ENCODE measurements at places on chromosomes 7 and 10.

GRCh38 chr10:59240582-59241183 lies 64.2 kb downstream of the PHYHIPL start:
- DNase-seq: no peak

- DNase-seq: no peak
Measured at GRCh38 chr7:85030893-85031292, 156.0 kb downstream of the SEMA3D start.

DNA sequence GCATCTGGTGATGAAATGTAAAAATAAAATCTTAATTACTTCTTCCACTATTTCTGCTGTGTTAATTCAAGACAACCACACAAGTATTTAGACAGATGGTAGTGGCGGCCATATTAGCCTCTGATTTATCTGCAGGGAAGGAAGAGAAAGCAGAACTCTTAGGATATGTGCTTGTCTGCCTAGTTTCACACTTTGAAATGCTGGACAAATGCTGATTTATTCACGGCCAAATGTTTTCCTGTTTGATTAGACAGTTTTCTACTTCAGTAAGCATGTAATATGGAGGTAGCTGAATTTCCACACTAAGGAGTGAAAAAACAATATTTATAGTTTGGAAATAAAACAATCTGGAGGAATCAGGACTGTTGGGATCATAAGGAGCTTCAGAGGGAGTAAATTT lies 158.1 kb downstream of the AGMO start:
- DNase-seq: no peak

DNA sequence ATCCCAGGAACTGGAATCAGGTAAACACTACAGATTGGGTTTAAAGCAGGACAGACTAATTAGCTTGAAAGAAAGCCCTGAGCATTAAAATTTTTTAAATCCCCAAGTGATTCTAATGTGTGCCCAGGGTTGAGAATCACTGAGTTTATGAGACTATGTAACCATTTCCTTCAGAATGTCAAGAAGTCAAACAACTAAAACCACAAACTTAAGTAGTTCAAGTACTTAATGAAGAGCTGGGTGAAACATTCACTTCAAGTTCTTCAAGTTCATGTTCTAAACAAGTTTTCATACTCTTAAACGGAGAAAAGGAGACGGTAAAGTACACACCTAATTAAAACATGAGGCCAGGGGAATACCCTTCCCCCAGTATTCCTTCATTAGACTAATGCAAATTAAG lies 28.2 kb upstream of the TLL2 start:
- DNase-seq: no peak

DNA sequence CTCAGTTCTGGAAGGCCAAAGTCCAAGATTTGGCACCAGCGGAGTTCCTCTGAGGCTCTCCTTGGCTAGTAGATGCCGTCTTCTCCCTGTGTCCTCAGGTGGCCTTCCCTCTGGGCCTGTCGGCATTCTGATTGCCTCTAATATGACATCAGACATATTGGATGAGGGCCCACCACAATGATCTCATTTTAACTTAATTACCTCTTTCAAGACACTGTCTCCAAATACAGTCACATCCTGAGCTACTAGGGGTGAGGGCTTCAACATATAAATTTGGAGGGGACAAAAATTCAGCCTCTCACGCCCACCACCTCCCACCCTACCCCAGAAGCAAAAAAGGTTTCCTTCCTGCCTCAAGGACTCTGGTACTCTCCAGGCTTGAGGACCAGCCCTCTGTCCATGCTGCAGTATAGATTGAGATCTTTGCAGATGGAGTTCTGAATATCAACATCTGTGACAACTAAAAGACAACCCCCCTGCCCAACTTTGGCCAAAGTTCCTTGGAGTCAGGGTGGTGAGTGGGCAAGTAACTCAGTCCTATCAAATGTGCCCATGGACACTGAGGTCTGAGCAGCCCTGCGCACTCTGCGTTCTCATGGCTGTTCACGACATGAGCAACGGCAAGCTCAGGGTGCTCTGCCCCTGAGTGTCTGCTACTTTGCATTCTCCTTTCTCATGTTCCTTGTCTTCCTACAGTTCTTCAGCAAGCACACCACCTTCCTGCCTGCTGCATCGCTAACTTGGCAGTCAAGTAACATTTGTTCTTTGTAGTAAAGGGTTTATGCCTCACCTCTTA lies 11.5 kb downstream of the TMEM176B start:
- DNase-seq: no peak
